ENCODE measurements at places on chromosomes 11 and 22.

GRCh38 chr11:60871378-60872061 lies 4.2 kb downstream of the ZP1 start:
- DNase-seq = no peak

DNA sequence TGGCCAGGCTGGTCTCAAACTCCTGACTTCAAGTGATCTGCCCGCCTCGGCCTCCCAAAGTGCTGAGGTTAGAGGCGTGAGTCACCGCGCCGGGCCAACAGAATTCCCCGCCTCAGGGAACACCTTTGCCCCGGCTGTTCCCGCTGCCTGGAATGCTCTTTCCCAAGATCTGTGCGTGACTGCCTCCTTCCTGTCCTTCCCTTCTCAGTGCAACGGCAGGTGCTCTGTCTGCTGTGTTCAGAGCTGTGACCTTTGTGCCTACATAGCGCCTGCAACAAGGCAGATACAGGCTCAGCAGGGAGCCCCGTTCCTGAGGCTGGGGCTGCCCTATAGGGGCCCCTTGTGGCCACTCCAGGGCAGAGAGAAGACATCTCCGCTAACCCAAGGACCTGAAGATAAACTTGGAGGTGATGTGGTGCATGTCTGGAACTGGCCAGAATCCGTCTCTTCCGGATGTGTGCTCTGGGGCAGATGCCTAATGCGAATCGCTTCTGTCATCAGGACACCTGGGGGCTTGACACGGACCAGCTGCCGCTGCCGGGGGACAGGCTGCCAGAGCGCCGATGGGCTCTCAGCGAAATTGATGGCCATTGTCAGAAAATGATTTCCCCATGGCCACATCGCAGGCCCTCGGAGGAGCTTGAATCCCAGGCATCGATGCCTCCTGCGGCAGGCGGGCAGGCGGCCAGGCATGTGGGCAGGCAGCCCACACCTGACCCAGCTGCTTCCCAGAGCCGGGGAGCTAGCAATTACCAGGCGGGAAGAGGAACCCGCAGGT lies 43.5 kb upstream of the TCF20 start:
- DNase-seq = peak; percentile 70

- DNase-seq = no peak
Observed at GRCh38 chr22:44701187-44701790, 715 bp upstream of the PRR5 start.

DNA sequence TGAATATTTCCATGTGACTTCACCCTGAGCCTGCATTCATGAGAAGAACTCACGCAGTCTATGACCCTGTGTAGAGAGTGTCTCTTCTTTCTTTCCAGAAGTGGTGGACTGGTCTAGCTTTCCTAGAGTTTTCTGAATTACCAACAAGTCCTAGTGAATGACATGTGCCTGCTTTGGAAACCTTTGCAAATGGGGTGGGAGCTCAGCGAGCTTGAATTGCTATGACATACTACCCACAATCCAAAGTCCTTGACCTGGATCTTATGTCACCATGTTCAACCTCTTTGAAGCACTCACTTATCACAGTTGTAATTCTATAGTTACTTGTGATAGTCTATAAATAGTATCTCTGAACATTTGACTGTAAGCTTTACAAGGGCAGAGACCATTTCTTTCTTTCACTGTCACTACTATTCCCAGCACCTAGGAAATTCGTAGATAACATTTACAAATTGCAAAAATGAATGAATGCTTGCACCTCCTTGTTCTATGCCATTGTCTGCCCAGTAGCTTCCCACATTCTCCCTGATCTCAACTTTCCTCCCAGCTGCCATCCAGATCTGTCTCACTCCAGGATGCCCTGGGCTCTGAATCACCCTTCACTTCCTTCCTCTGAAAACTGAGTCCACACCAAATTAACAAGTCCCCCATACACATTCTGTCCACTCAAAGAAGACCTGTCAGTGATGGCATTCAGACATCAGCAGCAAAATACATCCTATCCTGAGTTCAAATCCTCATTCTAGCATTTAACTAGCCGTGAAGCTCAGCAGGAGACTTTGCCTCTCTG lies 201.9 kb upstream of the SESN3 start:
- DNase-seq = no peak

GRCh38 chr22:42284643-42285181 lies 14.3 kb upstream of the TCF20 start:
- DNase-seq = no peak

- DNase-seq = peak; percentile 85
Observed at GRCh38 chr11:7672276-7672959, 882 bp downstream of the CYB5R2 start.

GRCh38 chr22:25223269-25223850 lies 3.9 kb downstream of the CRYBB2 start:
- no peak for DNase-seq

DNA sequence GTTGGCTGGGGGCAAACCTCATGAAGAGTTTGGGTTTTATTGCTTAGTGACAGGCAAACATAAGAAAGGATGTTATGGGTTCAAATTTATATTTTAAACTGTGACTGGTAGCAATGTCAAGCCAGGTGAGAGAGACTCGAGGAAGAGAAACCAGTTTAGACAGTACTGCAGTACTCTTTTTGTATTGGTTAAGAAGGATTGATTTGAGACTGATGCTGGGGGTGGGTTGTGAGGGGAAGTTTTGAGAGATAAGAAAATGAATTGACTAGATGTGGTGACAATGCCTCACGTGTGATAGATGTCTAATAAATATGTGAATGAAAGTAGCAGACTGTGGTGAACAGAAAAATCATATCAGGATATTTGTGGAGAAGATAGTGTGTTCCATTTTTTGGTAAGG lies 142.4 kb downstream of the DDX10 start:
- DNase-seq = no peak

DNA sequence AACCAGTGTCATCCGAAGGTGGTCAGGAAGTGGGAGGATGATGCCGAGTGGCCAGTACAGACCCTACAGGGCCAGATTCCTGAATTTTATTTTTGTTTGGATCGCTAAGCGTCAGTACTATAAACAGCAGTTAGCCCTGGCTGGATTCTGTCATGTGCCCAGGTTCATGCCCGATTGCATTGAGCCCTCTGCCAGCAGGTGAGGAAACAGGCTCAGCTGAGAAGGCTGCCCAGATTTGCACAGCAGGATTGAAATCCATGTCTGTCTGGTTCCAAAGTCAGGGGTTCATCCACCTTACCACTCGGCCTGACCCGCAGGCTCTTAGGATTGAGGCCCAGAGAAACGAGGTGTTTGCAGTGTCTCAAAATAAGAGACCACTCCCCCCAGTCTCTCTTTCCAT lies 9.1 kb upstream of the TBC1D22A start:
- DNase-seq = peak; percentile 89

GRCh38 chr22:28951530-28951929 lies 68.2 kb downstream of the ZNRF3 start:
- DNase-seq = no peak

- DNase-seq = no peak
Observed at GRCh38 chr11:125951731-125952130, 5.9 kb downstream of the VSIG10L2 start.

DNA sequence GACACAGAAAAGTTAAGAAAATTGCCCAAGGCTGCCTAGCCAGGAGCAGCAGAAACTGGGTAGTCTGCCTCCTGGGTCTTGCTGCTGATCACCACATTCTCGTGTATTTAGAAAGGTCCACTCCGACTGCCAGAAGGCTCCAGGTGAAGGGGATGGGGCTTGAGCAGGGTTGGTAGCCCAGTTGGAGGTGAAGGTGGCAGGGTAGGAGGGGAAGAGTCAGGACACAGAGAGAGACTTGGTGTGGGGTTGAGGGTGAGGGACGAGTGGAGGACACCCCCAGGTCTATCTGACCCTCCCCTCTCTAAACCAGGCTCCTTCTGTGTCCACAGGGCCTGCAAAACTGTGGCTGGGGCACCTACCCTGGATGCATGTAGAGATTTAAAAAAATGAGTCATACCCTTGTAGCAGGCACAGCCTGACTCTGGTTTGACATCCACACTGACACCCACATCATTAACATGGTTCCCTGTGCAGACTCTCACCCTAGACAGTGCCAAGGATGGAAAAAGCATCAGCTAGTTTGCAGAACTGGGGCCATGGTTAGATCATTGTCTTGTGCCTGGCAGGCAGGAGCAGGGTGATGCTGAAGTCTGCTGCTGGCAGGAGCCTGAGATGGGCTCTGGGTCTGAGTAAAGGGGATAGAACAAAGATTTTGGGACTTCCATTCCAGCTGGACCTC lies 273.2 kb downstream of the TENM4 start:
- DNase-seq = no peak

DNA sequence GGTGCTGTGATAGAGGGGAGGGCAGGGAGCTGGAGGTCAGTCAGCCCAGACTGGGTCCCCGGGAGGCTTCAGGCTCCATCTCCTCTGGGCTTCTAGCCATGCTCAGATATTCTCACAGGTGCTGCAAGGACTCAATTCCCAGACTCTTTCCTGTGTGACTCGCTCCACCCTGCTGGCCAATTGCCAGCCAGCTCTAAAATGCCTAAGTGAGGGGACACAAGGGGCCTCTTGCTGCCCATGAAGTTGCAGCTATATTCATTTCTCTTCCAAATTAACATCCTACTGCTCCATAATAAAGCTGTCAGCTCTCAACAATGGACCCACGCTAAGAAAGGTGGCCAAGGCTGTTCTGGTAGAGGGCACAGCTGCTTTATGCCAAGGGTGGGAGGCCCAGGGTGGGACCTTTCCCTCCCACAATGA lies 101.5 kb downstream of the PLEKHA7 start:
- DNase-seq = no peak

DNA sequence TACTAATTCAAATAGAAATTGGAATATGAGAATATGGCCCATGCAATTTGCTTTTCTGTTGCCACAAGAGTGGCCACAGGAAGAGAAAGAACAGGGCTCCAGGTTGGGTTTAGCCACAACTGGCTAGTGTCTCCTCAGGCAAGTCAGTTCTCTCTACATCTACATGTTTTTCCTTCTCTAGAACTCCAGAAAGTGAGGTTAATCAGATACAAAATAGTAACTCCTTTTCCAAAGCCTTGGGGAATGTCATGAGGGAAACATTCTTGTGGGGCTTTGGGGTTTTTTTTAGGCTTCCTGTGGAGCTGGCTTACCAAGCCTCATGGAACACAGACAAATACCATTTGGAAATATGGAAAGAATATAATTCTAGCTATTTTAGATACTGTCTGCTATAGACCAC lies 161.6 kb downstream of the NAV2 start:
- no peak for DNase-seq

DNA sequence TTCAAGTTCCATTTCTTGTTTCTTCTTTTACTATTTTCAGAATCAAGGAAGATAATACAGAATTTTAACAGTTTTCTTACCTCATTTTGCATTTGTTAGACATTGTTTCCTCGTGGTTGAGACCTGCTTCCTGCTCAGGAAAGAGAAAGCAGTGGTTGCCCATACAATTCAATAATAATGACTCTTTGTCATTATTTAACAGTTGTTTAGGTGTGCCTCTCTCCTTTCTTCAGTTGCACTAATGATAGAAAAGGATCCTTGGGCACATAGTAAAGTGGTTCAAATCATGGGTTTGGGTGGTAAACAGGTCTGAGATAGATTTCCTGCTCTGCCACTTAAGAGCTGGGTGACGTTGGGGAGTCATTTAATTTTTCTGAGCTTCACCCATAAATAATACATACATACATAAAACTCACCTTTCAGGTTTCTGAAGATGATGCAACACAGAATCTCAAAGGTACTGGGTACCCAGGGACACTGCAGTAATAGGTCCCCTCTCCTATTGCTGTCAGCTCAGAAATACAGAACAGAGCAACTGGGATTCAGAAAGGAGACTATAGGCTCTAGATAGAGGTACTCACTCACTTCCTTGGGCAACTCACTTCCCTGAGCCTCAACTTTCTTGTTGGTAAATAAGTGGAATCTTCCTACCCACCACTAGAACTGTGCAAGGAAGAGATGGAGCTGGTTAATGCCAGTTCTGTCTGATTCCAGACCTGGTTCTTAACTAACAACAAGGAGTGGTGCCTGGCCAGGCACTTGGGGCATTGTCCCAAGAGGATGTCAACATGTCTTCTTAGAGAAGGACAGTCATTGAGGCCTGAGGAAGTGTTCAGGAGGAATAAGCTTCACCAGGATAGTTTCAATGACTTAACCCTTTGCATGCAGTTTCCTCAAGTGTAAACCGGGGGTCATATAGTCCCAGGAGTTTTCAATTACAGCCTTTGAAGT lies 34.9 kb downstream of the CD44 start:
- DNase-seq = no peak

GRCh38 chr22:39223091-39223710 lies 21.6 kb downstream of the PDGFB start:
- no peak for DNase-seq

DNA sequence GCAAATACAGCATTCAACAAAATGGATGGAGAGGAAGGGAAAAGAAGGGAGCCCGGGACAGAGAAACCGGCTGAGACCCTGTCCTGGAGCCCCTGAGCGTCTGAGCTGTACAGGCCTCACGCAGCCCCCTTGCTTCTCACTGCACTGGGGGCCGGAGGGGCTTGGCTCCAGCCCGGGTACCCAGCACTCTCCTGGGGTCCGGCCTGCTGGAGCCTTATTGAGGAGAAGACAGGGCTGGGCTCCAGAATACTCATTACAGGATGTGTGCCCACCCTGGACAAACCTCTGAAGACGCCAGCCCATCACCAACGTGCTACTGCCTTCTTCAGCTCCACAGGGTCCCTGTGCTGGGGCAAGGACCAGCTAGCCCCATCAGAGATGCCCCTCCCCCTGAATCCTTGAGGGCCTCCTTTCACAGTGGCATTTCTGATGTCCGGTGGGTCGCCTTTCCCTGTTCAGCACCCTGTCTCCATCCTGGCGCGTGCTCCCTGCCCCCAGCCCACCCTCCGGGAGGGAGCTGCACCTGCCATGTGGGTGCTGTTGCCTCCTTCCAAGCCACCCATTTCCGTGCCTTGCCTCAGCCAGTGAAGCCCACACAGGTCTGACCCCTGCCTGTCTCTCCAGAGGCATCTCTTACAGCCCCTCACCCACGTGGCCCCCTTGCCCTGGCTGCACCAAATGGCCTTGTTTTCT lies 14.6 kb upstream of the SUN2 start:
- no peak for DNase-seq

Measured in left lobe of liver (tissue), 2 donors.